A673 (cell line): ENCODE measurements at places on chromosomes 1 and 21. TPM values are rescaled to one million over a fixed set of nuclear protein-coding genes. Genes with fewer than 3 reads are reported as not detected.

THEM4 gene
- 1.2 and 3.0 TPM in 2 replicates for total RNA-seq

DNA sequence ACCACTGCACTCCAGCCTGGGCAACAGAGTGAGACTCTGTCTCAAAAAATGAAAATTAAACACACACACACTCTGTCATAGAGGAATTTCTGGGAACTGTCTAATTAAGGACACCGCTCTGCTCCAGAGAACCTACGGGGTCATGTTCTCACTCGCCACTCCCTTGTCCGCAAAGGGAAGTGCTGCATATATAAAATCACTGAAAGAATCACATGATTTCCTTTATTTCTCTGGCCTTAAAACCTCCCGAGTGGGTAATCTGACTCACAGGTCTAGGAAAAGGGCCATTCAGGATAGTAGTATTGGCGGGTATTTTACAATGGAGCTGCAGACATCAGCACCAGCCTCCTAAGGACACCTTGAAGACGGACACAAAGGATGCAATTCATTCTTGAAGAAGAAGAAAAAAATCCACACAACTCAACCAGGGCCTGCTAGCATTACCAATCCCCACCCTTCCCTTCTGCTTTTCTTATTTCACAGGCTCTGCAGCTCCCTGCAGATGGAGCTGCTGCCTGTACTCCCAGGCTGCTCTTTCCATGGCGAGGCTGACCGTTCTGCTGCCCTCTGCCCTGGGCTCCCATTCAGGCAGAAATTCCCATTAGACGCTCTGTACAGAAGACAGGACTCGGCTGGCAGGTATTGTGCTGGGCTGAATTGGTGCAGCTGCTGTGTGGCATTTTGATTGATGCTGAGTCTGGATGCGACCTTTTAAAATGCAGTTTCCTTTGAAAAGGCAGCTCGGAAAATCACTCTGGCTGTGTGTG lies 53.3 kb upstream of the FAM89A start:
- no peak overlapping the region for H3K27ac ChIP-seq
- H3K36me3 ChIP-seq, result no peaks in the 10 kb centered on the region
- no peak for DNase-seq
- no peak overlapping the region for H3K4me3 ChIP-seq
- no peaks in the 10 kb centered on the region for H3K27me3 ChIP-seq

PROK1 gene
- not detected in 2 replicates for total RNA-seq

GRCh38 chr1:196513821-196514220 lies 94.4 kb downstream of the KCNT2 start:
- no peaks in the 10 kb centered on the region for H3K36me3 ChIP-seq
- H3K4me1 ChIP-seq, result no peaks in the 10 kb centered on the region
- no peak overlapping the region for H3K4me3 ChIP-seq
- DNase-seq, result no peak

DNA sequence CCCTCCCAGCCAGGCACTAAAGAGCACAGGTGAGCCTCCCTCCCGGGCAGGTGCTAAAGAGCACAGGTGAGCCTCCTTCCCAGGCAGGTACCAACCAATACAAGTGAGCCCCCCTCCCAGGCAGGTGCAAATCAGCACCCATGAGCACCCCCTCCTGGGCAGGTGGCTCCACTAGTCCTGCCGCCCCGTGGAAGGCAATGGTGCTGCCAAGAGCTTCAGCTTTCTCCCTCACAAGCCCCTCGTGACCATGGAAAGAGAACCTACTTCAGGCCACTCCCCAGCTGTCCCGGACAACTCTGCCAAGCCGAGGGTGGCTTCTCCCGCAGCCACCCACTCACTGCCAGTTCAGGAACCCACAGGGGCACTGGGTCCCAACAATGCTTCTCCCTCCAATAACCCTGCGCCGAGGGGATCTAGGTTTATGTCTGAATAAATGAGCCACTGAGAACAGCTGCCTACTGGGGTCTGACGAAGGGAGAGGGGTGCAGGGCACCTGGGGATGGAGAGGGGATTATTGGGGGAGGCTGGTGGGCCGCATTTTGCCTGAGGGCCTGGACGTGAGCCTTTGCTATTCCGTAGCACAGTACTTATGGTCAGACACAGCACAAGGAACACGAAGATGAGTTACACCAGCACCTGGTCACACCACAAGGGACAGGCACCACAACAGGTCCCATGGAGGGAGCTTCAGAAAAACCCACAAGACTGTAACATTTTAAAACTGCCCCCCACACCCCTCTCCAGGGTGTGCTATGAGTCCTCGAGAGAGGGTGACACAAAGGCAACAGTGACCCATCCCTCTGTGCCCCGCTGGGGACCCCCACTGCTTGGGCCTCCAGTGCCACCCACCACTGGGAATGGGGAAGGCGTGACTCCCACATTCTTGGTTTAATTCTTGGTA lies 46.3 kb downstream of the PRDM15 start:
- no peaks in the 10 kb centered on the region for H3K27me3 ChIP-seq
- H3K36me3 ChIP-seq, result peaks cover 3% of the 10 kb centered on the region
- DNase-seq, result no peak
- no peak overlapping the region for H3K4me3 ChIP-seq
- H3K4me1 ChIP-seq, result no peaks in the 10 kb centered on the region

DNA sequence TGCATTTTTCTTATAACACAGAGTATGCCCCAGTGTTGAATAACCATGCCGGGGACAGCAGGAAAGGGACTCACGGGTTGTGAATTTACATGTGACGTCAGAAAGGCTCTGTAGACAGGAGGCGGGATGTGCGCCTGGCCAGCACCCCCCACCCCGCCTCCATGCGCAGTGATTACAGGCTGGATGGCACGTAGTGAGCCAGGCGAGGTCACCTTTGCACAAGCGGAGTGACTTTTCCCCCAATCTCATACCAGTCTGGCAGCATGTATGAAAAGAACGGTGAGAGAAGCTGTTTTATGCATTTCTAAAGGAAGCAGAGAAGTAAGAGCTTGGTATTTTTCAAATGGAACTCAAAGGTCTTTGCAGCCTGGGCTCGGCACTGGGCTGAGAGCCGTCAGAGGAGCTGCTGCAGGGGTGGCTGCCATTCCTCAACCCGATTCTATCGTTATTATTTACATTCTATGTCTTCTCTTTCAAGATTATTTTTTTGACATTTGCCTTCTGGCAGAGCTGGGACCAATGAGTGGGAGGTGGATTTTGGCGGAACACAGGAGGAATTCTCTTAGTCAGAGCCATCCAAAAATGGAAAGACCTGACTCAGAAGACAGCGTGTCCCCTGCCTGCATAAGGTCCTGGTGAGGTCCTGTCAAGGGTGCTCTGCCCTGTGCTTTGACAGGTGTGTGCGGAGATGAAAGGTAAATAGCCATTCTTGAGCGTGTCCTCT lies 115.6 kb upstream of the SLC45A1 start:
- peaks cover 6% of the 10 kb centered on the region for H3K4me1 ChIP-seq
- no peak overlapping the region for H3K27ac ChIP-seq
- H3K4me3 ChIP-seq, result no peak overlapping the region
- no peak for DNase-seq
- no peaks in the 10 kb centered on the region for H3K36me3 ChIP-seq

DNA sequence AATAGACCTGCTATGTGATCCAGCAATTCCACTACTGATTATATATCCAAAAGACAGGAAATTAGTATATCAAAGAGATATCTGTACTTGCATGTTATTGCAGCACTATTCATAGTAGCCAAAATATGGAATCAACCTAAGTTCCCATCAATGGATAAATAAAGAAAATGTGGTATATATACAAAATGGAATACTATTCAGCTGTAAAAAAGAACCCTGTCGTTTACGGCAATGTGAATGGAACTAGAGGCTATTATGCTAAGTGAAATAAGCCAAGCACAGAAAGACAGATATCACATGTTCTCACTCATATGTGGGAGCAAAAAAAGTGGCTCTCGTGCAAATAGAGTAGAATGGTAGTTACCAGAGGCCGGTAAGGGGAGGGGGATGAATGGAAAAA lies 9.2 kb downstream of the DNAH14 start:
- H3K36me3 ChIP-seq, result no peaks in the 10 kb centered on the region
- DNase-seq, result no peak
- no peak overlapping the region for H3K4me3 ChIP-seq
- no peaks in the 10 kb centered on the region for H3K27me3 ChIP-seq

DNA sequence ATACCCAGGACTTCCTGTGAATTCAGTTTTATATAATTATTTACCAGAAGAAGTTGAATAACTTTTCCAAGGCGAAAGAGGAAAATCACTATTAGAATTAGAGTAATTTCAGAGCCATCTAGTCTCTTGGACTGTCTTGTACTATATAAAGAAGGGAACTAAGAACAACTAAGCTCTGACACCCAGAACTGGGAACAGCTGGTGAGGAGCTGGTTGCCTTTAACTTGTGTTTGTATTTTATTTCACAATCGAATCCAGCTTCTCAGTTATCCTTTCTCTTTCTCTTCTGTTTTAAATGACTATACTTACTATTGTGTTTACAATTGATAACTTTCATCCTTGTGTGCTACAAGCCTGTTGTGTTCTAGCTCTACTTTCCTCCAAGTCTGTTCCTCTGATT lies 8.4 kb downstream of the SNX27 start:
- no peaks in the 10 kb centered on the region for H3K27me3 ChIP-seq
- peaks cover 27% of the 10 kb centered on the region for H3K4me1 ChIP-seq
- H3K27ac ChIP-seq, result no peak overlapping the region
- no peaks in the 10 kb centered on the region for H3K36me3 ChIP-seq

RIMKLA gene
- 0.04 and 0.24 TPM in 2 replicates for total RNA-seq

- H3K27me3 ChIP-seq, result no peaks in the 10 kb centered on the region
- H3K4me1 ChIP-seq, result peaks cover 6% of the 10 kb centered on the region
- peak; percentile 45 for DNase-seq
- H3K4me3 ChIP-seq, result no peak overlapping the region
These were observed 74.2 kb downstream of the SIK1 start for GRCh38 chr21:43352568-43353281.

- DNase-seq, result no peak
- H3K36me3 ChIP-seq, result peaks cover 31% of the 10 kb centered on the region
- no peaks in the 10 kb centered on the region for H3K27me3 ChIP-seq
- no peak overlapping the region for H3K27ac ChIP-seq
These were observed 3.1 kb downstream of the NUCKS1 start for GRCh38 chr1:205746757-205747412.

- H3K27me3 ChIP-seq, result no peaks in the 10 kb centered on the region
- H3K4me1 ChIP-seq, result no peaks in the 10 kb centered on the region
- no peak for DNase-seq
- H3K27ac ChIP-seq, result no peak overlapping the region
These were observed 71.7 kb upstream of the GPR52 start for GRCh38 chr1:174376030-174376429.

MUTYH gene
- total RNA-seq, result 26.7 and 26.8 TPM in 2 replicates
